Thyroid gland (tissue), 4 donors: ENCODE measurements at places on chromosomes 11 and 22.

- H3K27me3 ChIP-seq, result no peaks in the 10 kb centered on the region
- no peaks in the 10 kb centered on the region for H3K4me1 ChIP-seq
- H3K36me3 ChIP-seq, result peaks cover 32% of the 10 kb centered on the region
- no peak for DNase-seq
Observed at GRCh38 chr11:112051768-112052167, 22.0 kb downstream of the PIH1D2 start.

DNA sequence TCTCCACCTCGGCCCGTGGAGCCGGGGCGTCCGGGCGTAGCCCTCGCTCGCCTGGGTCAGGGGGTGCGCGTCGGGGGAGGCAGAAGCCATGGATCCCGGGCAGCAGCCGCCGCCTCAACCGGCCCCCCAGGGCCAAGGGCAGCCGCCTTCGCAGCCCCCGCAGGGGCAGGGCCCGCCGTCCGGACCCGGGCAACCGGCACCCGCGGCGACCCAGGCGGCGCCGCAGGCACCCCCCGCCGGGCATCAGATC lies 439 bp downstream of the YAP1 start:
- no peak for DNase-seq
- no peaks in the 10 kb centered on the region for H3K36me3 ChIP-seq
- H3K4me3 ChIP-seq, result peak overlapping the region; percentile 95
- H3K4me1 ChIP-seq, result peaks cover 26% of the 10 kb centered on the region

DNA sequence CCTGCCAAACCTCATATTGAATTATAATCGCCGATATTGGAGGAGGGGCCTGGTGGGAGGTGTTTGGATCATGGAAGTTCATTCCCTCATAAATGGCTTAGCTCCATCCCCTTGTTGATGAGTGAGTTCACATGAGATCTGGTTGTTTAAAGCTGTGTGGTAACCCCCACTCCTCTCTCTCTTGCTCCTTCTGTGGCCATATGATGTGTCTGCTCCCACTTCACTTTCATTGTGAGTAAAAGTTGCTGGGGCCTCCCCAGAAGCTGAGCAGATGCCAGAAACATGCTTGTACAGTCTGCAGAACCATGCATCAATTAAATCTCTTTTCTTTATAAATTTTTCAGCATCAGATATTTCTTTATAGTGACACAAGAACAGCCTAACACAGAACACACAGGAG lies 929.0 kb upstream of the FAT3 start:
- H3K4me1 ChIP-seq, result no peaks in the 10 kb centered on the region
- no peak for DNase-seq
- no peaks in the 10 kb centered on the region for H3K36me3 ChIP-seq

DNA sequence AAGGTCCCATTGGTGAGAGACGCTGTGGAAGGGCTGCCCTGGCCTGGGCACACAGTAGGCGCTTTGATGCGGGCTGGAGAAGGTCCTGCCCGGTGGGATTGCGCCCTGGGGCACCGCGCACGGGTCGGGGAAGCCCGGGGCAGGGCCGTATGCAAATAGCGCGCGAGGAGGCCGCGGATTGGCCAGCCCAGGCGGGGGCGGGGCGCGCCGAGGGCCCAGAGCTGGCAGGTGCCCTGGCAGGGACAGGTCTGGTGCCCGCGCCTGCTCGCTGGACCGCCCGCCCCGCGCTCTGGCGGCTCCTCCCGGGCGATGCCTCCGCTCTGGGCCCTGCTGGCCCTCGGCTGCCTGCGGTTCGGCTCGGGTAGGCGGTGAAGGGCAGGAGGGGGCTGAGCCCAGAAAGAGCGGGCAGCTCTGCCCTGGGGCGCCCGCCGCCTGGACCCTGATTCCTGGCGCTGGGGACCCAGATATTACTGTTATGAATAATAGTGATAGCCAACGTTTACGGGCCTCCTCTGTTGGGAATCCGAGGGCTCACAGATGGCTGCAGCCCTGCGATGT lies at the start of gene UPK3A:
TSS of gene UPK3A (plus strand) at position 245 of the 558 bp plus-strand sequence. CDS start at position 310, 65 bp downstream.
- DNase-seq, result peak; percentile 92
- H3K27me3 ChIP-seq, result no peaks in the 10 kb centered on the region
- H3K4me3 ChIP-seq, result no peak within 1 kb of the TSS

DNA sequence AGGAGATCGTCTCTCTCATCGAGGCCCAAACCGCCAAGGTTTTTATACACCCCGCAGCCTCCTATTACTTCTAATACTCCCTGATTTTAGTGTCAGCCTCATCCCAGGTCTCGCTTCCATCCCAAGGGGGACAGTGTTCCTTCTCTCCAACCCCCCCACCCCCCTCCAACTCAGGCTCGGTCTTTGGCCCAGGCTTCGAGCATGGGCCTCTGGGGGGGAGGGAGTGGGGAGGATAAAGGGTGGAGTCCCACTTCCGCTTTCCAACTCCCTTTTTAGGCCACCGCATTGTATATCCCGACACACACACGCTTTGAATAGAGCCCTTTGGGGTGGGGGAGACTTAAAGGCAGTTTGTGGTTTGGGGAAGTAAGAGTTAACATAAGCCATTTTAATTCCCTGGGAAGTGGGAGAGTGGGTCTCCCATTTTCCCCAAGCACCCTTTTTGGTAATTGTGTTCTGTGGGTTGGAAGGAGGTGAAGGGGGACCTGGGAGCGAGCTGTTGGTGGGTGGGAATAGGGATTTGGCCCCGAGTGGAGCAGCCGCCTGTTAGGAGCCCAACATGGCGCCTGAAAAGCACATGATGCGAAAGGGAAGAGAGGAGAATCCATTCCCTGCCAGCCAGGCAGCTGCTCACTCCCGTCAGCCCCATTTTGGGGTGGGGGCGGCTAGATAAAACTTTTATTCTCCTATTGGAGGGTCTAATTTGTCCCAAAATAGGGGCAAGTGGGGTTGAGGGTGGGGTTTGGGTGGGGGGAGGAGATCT lies 844 bp downstream of the PCF11 start:
- H3K4me3 ChIP-seq, result peak overlapping the region; percentile 97
- no peaks in the 10 kb centered on the region for H3K27me3 ChIP-seq
- peak; percentile 52 for DNase-seq
- H3K4me1 ChIP-seq, result peaks cover 28% of the 10 kb centered on the region
